ENCODE measurements at places on chromosomes 2 and 18.

GRCh38 chr2:201344663-201345366, 12.3 kb downstream of the FLACC1 start:
- DNase-seq: peak; percentile 16

DNA sequence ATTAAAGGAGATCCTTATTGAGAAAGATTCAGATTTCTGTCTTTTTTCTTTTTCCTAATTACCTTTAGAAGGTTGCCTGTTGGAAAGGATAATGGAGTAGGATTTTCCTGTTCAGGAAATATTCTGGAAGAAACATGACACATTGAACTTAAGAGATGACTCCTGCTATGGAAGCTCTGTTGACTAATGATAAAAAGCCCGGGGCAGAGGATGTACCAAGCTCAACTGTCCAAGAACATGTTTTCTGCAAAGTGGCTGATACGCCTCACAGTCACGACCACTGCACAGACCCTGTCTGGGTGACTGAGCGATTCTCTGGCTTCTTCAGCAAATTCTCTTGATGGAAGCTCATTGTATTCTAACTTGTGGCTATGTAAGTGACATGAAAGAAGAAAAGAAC, 86.2 kb upstream of the THOC1 start:
- peak; percentile 15 for DNase-seq

GRCh38 chr18:9765501-9765900, 57.4 kb downstream of the RAB31 start:
- no peak for DNase-seq

GRCh38 chr2:20625491-20626391, 25.2 kb downstream of the HS1BP3 start:
- no peak for DNase-seq

GRCh38 chr2:19540739-19541525, 182.5 kb upstream of the OSR1 start:
- peak; percentile 79 for DNase-seq

- no peak for DNase-seq
Observed at GRCh38 chr2:157363612-157364101, 38.0 kb upstream of the ERMN start.

DNA sequence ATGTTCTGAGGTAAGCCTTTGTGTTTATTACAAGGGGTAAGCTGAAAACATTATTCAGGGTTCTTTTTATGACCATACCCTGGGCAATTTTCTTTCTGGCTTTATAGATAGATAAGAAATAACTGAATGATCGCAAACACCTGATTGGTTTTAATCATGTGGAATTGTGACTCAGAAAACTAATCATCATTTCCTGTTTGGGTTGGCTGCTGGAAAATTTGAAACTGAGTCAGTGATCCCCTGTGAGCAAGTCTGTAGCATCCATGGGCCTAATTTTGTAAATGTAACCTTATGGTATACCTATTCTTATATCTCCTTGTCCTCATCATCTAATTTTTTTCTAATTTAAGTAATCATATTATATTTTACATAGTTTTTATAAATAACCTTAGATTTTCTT, 34.3 kb downstream of the CCDC68 start:
- DNase-seq: no peak

DNA sequence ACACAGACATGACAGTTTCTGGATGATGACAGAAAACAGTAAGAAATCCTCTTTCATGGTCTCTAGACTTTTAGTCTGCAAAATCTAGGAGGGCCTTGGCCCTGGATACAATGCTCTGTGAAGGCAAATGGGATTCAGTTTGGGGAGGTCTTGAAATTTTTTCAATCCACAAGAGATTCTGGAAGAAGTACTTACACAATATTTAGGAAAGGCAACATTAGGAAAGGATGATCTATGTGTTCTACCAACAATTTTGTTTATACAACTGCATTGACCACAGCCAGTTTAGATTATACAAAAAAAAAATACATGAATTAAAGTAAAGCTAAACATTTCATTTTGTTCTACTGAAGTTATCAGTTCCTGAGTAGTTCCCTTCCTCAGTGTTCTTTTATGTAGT, 208.0 kb downstream of the SRBD1 start:
- no peak for DNase-seq

- no peak for DNase-seq
Observed at GRCh38 chr18:14174706-14175085, 42.5 kb upstream of the ZNF519 start.

DNA sequence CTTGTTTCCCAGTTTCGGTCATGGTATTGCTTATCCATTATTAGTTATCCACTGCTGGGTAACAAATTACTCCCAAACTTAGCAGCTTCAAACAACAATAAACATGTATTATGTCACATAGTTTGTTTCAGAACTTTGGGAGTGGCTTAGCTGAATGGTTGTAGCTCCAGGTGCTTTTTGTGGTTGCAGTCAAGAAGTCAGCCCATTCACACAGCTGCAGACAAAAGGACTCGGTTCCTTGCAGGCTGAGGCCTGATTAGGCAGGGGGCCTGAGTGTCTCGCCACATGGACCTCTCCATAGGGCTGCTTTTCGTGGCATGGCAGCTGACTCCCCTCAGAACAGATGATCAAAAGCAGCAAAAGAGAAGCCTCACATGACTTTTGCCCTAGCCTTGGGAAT, 58.2 kb upstream of the ITGA4 start:
- no peak for DNase-seq

- no peak for DNase-seq
Observed at GRCh38 chr2:19841918-19842693, 59.7 kb downstream of the TTC32 start.

- no peak for DNase-seq
Observed at GRCh38 chr2:137672989-137673552, 291.2 kb upstream of the HNMT start.

DNA sequence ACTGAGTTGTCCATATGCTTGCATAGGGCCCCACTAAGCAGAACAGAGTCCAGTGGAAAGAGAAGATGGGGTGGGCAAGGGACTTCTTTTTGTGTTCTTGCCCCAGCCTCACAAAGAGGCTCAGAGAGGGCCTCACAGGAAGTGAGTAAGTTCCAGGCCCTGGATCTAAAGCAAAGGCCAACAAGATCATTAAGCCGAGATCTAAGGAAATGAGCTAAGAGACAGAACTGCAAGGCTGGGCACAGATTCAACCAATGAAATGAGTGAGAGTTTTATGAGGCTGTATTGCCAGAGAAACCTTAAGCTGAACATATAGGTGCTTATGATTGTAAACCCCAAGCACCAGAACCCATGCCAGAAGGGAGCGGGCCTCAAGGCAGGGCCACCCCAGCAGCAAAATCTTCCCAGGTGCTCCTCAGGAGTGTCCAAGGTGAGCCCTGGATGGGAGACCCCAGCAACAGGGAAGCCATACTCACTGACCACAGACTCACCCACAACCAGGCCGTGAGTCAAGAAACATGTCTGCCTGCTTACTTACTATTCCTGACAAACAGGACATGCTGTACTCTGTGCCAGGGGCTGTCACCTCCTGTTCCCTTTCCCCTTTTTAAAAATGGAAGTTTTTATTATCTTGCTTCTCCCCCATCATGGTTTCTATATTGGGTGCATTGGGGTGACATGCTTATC, 40.2 kb downstream of the SLC14A1 start:
- no peak for DNase-seq

DNA sequence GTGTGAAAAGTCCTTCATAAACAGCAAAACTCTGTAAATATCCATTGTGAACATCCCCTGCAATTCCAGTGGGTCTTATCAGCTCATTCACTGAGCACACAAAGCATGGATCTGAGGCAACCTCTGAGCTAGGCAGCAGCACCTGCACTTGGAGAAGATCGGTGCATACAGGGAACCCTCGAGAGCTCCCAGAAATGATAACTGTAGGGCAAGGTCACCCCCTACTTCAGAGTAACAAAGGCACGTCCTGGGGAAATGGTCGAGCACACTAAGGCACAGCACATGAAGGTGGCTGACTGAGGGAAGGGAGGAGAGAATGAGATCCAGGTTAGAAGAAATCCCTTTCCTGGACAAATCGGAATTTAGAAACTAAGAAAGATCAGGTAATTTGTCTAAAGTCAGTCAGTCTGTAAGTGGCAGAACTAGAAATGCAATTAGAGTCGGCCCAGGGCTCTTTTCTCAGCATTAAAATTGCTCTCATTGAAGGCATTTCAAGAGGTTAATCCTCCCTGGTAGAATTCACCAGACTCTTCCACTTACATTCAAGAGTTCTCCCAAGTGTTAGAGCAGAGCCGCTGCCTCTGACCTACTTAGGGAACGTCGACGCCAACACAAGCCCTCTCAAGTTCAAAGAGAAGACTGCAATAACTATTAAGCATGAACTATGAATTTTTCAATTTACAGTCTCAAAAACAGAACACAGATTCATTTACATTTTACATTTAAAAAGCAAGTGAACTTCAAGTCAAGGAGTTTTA, 45.9 kb downstream of the PXDN start:
- no peak for DNase-seq

DNA sequence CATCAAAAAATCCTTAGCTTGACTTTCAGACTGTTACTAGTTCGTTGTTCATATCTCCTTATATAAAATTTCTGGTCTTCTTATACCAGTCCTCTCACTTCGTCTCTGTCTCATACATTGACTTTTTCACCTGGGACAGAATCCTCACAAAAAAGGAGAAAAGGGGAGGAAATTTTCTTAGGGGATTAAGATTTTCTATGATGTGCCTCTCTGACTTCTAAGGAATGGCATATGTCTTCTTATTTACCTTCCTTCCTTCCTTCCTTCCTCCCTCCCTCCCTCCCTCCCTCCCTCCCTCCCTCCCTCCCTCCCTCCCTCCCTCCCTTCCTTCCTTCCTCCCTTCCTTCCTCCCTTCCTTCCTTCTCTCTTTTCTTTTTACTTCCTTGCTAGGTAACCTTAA, 27.9 kb downstream of the KCNE4 start:
- DNase-seq: no peak

DNA sequence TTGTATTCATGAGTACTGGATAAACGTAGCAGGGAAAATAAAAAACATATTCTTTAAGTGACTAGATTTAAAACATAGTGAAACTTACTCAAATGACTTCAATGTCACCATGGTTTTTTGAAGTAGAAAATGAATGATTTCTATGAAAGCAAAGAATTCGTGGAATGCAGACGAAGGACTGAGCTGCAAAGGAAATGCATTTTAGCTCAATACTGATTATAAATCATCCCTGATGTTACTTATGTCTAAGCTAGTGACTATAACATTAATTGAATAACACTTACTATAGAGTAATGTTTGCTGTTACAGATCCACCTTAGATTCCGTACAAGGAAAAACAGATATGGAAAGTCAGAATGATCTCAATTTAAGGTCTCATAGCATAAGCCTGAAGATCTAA, 1257.7 kb upstream of the CDH2 start:
- no peak for DNase-seq

GRCh38 chr2:70596293-70596692, 42.7 kb upstream of the TGFA start:
- DNase-seq: peak; percentile 86

- peak; percentile 36 for DNase-seq
Observed at GRCh38 chr2:64143169-64144056, 807 bp downstream of the PELI1 start.

DNA sequence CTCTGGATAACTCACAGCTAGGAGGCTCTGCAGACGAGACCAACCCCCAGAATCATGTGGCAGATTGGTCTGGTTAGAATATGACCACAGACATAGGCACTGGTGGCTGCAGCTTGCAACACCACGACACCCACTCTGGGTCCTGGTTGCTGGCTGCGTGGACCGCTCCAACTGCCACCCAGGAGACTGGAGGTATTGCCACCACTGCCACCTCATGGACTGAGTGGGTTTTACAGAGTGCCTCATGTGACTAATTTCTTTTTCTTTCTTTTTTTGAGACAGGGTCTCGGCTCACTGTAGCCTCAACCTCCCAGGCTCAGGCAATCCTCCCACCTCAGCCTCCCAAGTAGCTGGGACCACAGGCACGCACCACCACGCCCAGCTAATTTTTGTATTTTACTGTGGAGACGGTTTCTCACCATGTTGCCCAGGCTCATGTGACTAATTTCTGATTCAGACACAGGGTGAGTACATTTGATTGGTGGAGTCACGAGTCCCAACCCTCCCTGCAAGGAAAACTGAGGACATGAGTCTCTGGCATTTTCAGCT, 29.9 kb upstream of the NT5DC4 start:
- DNase-seq: peak; percentile 60

DNA sequence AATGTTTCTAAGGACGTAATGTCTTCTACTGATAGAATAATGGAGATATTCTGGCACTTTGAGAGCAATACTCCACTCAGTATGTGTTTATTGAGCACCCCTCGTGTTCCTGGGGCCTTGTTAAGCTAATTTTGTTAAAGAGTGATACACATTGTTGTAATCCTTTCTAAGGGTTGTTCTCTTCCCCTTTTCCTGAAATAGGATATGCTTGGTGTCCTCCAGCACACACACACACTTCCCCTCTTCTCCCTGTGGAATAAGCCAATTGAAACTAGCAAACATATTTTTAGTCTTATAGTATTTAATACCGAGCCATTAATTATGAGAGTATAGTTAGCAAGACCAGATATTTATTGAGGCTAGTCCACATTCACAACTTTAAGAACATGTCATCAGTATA, 114.1 kb downstream of the CRIM1 start:
- no peak for DNase-seq

- no peak for DNase-seq
Observed at GRCh38 chr2:239598732-239599090, 197.9 kb upstream of the HDAC4 start.

- peak; percentile 39 for DNase-seq
Observed at GRCh38 chr2:40653829-40654228, 201.9 kb upstream of the SLC8A1 start.

- no peak for DNase-seq
Observed at GRCh38 chr2:174623690-174624089, 26.1 kb upstream of the WIPF1 start.

Data from RWPE1 (cell line).